Large intestine (tissue), 12 donors: ENCODE measurements at places on chromosomes 1 and 21.
A peak's percentile ranks its signal among the peaks of the same experiment; 100 is the strongest.

- DNase-seq = peak; percentile 33
These were observed 627 bp downstream of the CERS2 start for GRCh38 chr1:150973836-150974579.

- DNase-seq = no peak
These were observed 60.5 kb downstream of the USP24 start for GRCh38 chr1:55154616-55155015.

- DNase-seq = no peak
These were observed 713.5 kb downstream of the AMY1C start for GRCh38 chr1:104463126-104463697.

DNA sequence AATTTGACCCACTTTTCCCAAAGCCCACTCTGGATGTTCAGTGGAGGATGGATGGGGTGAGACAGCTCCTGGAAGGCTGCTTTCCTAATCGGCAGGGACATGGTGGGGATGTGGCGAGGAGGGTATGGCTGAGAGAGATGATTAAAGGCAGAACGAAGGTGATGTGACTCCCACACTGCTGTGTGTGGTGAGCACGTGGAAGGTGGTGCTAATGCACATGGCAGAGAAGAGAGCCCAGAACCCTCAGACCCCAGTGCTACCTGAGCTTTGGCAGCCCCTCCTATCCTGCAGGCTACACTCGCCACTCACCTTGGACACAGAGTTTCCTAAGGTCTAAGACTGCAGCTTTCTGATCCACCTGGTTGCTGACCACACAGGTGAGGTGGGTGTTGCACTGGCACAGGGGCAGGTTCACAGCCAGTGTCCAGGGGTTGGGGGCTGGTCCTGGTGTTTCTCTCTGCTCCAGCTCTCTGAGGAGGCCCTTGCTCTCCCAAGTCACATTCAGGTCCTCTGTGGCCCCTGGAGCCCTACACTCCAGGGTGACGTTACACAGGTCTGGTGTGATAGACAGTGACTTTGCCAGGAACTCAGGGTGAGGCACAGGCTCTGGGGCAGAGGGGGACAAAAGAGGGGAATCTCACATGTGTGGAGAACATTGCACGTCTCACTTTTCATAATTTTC, 151.4 kb upstream of the ETV3 start:
- DNase-seq = no peak

GRCh38 chr21:25733859-25734653, 648 bp downstream of the ATP5PF start:
- DNase-seq = peak; percentile 55

GRCh38 chr1:50416150-50416527, 7.1 kb downstream of the DMRTA2 start:
- no peak for DNase-seq

DNA sequence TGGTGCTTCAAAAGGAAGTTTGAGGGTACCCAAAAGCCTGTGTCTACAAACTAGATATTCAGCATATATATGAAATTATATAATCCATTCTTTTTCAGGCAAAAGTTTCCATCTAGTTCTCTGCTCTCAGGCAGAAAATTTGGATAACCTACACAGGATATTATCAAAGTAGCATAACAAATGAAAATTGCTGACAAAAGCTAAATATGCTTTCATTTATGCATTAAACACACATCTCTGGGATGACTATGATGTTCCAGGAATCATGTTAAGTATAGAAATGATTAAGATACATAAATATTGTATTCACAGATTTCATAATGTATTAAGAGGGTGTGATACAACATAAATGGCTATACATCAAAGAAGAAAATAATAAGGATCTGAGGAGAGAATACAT, 92.8 kb downstream of the LRRC53 start:
- DNase-seq = no peak

DNA sequence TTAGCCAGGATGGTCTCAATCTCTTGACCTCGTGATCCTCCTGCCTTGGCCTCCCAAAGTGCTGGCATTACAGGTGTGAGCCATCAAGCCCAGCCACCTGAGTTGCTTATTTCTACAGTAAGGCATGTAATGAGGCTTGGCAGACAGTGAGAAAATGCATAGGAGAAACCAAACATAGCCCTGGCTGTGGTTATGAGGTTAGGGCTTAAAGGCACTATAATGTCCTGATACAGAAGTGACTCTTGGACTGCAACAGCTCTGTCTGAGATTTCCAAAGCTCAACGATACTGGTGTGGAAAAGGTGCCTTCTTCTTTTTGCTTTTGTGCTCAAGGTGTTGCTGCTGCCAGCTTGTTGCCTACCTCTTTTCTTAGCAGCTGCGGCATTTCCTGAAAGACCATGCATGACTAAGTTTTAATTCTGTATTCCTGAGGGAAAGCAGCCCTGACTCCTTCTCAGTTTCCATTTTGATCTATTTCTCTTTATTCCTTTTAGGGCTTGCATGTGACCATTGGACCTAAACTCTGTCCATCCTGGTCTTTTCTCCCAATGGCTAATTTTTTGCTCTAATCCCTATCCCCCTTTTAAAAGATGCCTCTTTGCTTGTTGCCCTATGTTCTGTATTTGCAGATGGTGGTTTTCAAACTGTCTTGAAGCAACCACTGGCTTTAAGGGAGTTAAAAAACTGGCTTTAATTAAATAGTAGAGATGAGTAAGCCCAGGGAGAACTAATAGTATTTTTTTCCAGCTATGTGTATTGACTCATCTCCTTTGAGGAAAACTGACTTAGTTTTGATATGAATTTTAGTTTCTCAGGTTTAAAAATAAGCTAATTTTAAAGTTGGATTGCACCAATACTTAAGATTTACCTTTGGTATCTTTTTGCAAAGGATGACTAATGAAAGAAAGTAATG, 70.3 kb downstream of the KIF1B start:
- DNase-seq = peak; percentile 7

GRCh38 chr1:182643699-182644098, 39.5 kb upstream of the RGS16 start:
- DNase-seq = no peak

- DNase-seq = peak; percentile 74
These were observed 11.7 kb upstream of the CD55 start for GRCh38 chr1:207309745-207310273.

DNA sequence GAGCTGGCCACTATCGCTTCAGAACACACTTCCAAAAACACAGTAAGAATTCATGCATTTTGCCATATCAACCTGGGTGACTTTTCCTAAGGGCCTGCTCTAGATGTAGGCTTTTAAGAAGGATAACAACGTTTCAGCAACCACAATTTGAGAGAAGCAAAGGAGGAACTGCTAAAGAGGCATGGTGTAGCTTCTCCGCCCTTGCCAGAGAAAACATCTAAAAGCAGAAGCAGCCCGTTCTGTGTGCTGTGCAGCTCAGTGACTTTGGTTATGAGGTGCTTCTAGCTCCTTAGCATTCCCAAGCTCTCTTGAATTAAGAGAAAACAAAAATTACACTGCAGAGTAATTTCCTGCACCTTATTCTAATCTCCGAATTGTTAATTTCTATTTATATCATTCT, 2.7 kb downstream of the PER3 start:
- DNase-seq = no peak

DNA sequence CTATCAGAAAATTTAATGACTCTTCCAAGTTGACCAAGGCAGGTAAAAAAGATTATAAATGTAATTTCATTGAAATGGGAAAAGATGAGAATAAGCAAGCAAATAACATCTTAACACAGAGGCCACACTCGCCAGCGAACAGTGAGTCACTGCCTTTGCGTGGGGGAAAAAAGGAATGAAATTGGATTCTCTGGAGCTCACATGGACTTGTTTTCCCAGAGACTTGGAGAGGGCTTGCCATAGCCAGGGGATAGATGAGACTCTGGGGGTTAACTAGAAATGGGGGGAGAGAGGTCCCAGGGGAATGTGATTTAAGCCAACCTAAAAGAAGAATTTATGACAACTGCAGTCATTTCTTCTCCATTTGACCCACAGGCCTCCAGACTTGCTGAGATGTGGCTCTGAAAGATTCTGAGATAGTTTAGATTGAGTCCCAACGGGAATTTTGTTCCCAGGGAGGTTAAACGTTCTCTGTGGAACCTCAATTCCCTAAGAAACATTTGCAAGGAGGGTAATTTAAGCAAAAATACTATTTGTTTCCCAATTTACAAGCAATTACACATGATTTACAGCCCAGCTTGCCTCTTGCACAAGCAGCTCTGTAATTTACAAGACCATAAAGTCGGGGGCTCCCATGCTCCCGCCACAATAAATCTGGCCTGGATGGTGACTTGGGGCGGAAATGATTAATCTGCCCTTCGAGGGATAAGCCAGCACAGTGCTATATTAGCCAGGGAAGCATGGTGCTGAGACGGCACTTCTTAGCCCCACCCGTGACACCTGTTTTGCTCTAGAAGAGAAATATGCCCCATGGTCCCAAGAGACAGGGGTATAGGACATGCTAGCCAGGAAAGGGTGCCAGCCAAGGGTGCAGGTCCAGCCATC, 68.8 kb downstream of the GRIK3 start:
- DNase-seq = no peak

- no peak for DNase-seq
These were observed 168.9 kb upstream of the C21orf91 start for GRCh38 chr21:17988102-17988437.

DNA sequence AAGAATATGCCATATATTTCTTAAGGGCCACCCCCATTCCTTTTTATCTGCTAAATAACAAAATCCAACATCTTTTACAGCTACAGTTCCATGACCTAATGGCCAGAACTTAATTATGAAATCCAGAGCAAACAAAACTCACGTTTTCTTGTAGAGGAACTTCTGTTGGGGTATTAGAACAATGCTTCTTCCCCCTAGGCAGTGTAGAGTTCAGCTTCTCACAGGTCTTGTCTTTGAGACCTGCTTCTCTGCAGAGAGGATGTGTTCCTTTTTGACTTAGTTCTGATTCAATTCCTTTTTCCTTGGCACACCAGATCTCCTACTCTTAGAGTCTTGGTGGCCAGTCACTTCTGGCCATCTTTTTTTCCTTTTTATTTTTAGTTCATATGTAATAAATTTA, 22.2 kb downstream of the VAV3 start:
- DNase-seq = no peak

- DNase-seq = no peak
These were observed 30.4 kb downstream of the TFAP2E start for GRCh38 chr1:35603468-35603867.

DNA sequence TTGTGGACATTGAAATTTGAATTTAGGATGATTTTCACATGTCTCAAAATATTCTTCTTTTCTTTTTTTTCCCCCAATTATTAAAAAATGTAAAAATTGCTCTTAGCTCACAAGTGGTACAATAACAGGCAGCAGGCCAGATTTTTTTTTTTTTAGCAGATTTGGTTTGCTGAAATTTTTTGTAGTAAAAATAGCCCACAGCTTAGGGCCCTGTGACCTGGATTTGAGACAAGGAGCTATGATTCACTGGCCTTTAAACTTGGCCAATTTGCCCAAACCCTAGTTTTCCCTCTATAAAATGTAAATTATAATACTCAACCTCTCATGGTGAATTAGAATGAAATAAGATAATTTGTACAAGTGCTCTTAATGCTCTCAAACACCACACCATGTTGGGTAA, 253.8 kb downstream of the DYRK1A start:
- DNase-seq = no peak

GRCh38 chr1:203135636-203136305, 8.2 kb downstream of the ADORA1 start:
- peak; percentile 38 for DNase-seq

GRCh38 chr1:208034135-208034534, 123.2 kb upstream of the CD34 start:
- no peak for DNase-seq

GRCh38 chr1:9389968-9390367, 97.3 kb downstream of the SPSB1 start:
- DNase-seq = no peak

DNA sequence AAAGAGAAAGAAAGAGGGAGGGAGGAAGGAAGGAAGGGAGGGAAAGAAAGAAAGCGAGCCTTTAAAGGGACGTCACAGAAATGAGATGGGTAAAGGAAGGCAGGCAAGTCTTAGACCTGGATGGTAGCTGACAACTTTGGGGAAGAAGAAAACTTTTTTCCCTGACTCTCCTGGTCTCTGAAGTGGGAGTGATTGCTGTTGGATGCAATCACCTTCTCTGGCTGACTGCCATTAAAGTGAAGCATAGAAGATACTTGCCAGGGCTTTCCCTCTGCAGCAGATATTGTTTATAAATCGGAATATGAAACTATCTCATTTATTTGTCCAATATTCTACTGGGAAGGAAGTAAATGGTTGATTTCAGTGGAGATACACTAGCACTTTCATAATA, 27.0 kb downstream of the VCAM1 start:
- no peak for DNase-seq

GRCh38 chr21:32007456-32007855, 134.6 kb downstream of the HUNK start:
- no peak for DNase-seq

GRCh38 chr21:31185663-31186062, 147.4 kb upstream of the KRTAP19-8 start:
- no peak for DNase-seq

GRCh38 chr1:35490250-35490649, 67.0 kb downstream of the KIAA0319L start:
- DNase-seq = no peak

GRCh38 chr1:84619383-84620102, 45.3 kb upstream of the CTBS start:
- DNase-seq = no peak

GRCh38 chr1:62744611-62745577, 39.0 kb upstream of the ATG4C start:
- no peak for DNase-seq

DNA sequence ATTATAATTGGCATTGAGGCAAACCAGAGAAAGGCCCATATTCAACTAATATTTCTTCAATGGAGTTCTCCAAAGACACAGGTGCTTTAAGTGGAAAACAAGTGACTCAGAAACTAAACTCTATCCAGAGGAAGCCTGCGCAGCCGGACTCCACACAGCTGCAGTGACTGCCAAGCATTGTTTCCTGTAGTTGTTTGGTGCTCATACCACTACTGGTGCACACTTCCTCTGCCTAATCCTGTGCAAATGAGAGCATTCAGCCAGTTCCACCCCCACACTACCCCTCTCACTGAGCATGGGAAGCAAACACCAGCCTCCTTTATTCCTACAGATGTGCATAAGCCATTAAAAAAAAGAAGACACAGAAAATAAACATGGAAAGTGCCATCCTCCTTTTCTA, 102.9 kb downstream of the VAV3 start:
- no peak for DNase-seq

DNA sequence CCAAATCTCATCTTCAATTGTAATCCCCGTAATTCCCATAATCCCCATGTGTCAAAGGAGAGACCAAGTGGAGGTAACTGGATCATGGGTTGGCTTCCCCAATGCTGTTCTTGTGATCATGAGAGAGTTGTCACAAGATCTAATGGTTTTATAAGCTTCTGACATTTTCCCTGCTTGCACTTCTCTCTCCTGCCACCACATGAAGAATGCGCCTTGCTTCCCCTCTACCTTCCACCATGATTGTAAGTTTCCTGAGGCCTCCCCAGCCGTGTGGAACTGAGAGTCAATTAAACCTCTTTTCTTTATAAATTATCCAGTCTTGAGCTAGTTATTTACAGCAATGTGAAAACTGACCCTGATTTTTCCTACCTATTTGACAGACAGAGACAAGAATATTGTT, 162.5 kb upstream of the SYT6 start:
- no peak for DNase-seq

GRCh38 chr1:12342401-12343003, 112.7 kb downstream of the VPS13D start:
- no peak for DNase-seq
